ENCODE measurements at places on chromosomes 6 and 20. TPM values are rescaled to one million over a fixed set of nuclear protein-coding genes. Genes with fewer than 3 reads are reported as not detected.
A peak's percentile ranks its signal among the peaks of the same experiment; 100 is the strongest.

- DNase-seq: no peak
These were observed 14.0 kb downstream of the CALHM6 start for GRCh38 chr6:116475141-116475540.

- peak; percentile 78 for DNase-seq
These were observed 48.9 kb downstream of the NOL4L start for GRCh38 chr20:32535953-32536823.

DNA sequence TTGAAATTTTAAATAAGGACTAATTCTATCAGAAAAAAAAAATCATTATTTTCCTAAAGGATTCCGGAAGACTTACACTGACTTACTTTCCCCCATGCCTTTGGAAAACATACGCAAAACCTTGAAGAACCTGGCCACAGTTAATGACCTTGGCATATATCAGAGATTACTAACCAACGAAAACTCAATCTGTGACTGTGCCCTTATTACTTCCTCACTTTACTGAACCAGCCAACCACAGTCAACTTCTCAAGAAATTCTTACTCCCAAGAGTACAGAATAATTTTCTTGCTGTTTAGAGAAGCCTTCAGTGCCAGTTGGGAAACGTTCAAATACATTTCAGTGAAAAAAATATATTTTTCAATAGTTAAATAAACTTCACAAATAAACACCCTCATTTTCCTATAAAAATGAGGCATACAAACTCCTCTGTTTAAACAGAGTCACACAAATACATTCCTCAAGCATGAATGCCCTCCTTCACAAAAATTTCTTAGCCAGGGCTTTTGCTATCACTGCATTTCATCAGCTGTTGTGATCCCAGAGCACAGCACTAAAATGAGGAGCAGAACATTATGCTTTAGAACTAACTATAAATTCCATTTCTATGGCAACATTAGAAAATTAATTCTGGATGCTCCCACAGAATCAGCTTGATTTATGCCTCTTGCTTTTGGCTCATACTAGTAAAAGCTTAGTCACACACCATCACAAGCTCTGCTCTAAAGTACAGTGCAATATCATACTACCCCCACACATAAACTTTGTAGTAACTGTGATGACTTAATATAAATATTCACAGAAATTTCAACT lies 117.6 kb downstream of the DST start:
- no peak for DNase-seq

- DNase-seq: no peak
These were observed 420.0 kb upstream of the EYS start for GRCh38 chr6:66127061-66127460.

GRCh38 chr6:35601331-35602132 lies 87.2 kb downstream of the FKBP5 start:
- no peak for DNase-seq

DNA sequence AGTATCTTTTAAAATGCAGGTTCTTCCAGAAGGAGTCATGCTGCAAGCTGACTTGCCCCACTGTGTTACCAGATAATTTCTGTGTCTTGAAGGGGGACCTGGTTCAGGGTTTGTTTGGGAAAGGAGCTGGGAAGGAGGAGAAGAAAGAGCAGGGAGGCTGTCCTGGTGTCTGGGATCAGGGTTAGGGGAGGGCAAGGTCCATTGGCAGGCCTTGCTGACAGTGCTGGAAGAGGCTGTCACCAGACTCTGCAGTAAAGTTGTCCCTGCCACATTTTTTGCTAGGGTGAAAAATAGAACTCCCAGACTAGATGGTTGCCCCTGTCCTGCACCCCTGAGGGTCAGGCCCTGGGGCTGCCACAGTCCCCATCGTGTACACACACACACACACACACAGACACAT lies 14.9 kb downstream of the GLP1R start:
- no peak for DNase-seq

DNA sequence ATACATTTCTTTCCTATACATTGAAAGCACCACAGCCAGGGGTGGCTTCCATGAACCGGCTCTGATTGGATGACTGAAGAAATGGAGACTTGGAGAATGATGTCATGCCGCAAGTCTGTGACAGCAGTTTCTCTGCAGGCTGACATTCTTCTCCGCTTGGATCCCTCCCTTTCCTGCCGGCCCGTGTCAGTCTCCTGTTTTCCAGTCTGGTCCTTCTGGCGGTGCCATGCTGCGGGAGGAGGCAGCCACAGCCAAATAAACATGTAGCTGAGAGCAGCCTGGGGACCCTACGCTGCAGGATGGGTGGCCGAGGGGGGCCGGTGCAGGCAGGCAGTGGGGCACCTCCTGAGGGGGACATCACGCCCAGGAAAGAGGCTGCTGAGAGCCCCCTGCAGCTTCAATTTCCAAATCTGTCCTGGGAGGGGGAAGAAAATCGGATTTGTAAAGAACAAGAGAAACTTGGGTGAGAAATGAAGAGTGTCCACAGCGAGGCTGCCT lies 178.0 kb downstream of the TAF4 start:
- DNase-seq: no peak

DNA sequence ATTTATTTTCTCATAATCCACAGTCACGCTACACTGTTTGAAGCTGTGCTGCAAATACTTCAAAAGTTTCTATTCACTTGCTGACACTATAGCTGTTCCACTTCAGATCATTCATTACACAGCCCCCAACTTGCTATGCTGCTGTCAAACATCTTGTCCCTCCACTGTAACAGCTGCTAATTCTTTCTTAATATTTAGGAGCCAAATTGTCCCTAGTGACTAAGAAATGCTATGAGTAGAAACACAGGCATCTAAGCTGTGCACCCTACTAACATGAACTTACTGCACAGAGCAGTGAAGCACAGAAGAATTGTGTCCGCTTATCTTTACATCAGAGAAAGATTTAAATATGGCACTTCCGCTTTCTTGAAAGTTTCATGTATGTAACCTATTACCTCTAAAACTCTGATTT lies 91.3 kb downstream of the PDE10A start:
- no peak for DNase-seq

GRCh38 chr6:37868447-37868825 lies 48.9 kb downstream of the ZFAND3 start:
- DNase-seq: no peak

DNA sequence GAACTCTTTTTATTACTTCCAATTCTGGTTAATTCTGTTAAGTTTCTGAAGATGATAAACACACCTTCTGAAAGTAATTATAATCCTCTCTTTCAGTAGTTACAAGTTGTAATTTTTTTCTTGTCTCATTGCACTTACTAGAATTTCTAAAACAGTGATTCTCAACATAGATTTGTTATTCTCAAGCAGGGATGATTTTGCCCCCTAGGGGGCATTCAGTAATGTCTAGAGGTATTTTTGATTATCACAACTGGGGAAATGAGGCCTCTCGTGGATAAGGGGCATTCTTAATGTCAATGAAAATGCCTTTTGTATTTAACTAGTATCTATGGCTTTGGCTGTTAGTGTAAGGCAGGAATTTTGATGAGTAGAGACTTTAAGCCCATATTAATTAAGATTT lies 39.4 kb upstream of the MAFB start:
- no peak for DNase-seq

DNA sequence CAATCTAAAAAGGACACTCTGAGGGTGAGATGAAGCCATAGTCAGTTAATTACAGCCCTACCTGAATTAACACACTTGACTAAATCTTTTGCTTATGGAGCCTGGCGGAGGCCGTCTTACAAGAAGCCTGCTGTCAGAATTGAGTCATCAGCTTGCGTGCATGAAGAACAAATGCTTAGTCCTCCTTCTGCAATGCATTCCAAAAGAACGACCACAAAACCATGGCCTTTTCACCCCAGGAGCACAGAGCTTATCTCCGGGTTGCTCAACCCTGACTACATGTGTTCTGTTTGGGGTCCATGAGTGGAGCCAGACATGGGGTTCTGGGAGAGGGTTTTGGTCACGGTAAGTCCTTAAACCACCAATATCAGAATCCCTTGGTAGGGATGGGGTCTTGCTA lies 318.1 kb downstream of the CLIC5 start:
- DNase-seq: no peak

GRCh38 chr20:39048000-39048696 lies 86.0 kb downstream of the DHX35 start:
- peak; percentile 65 for DNase-seq

DNA sequence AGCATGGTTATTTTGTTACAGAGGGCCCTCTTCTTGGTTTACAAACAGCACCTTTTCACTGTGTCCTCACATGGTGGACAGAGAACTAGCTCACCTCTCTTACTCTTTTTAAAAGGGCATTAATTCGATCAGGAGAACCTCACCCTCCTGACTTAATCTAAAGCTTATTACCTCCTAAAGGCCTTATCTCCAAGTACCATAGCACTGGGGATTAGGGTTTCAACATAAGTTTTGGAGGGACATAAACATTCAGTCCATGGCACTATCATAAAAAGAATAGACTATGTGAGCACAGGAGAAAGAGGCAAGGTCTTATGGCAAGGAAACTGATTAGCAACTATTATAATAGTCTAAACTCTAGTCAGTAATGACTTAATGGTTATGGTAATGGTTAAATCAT lies 736.2 kb upstream of the ADGRB3 start:
- DNase-seq: no peak

DNA sequence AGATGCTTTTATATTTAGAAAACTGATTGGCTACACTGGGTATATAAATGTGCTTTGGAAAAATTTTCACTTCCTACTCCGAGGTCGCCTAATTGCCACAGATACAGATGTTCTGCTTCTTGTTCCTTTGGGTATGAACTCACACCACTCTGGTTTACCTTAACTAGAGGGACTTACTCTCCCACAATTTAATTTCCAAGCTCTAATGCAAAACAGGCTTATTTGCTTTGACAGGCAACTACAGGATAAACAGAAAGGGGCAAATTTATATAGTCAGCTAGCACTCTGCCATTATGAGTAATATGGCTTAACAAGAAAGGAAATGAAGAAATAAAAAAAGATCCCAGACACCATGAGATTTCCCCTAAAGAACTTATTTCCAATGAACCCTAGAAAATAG lies 156.9 kb upstream of the ZFP64 start:
- no peak for DNase-seq

DNA sequence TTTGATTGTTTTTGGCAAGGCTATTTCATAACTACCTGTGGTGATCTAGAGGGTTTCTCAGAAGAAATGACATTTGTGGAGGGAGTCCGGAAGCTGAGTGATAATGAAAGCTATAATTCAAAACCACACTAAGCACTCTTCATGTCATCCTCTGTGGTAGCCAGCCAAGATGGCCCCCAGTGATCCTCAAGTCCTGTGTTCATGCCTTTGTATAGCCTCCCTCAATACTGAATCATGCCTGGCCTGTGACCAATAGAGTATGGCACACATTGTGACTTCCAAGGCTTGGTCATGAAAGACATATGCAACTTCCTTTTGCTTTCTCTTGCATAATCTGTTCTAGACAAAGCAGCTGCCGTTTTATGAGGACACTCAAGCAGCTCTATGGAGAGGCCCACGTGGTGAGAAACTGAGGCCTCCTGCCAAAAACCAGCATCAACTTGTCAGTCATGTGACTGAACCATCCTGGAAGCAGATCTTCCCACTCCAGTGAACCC lies 12.8 kb upstream of the DNAAF9 start:
- DNase-seq: no peak

DNA sequence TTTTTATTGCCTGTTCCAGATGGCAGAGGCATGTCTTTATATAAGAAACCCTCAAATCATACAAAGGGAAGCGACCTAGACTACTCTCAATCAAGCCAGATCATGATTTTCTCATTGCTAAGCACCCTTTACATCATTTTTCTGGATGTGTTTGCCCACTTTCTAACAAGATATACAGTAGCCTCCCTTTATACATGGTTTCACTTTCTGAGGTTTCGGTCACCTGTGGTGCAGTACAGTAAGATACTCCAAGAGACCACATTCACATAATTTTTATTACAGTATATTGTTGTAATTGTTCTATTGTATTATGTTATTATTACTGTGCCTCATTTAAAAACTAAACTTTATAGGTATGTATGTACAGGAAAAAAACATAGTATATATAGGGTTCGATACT lies 23.6 kb downstream of the TOMM6 start:
- DNase-seq: no peak

DNA sequence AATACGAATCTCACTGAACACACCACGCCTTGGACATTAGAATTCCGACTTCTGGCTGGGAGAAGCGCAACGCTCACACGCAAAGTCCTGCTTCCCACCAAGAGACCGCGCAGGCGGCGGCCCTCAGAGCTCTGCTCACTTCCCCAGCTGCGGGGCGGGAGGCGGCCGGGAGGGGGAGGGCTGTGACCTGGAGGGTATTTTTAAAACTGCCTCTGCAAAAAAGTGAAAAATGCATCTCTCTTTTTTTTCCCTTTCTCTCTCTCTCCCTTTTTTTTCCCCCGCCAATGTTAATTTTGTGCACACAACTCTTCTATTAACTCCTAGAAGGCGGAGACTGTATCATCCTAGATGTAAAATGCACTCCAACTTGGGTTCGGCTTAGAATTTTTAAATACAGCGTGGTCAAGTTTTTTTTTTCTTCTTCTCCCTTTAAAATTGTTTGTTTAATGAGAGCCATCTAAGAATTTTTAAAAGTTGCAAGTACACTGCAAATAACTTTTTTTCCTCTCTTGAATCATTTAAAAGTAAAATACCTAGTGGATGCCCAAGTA lies 66.4 kb downstream of the STX11 start:
- no peak for DNase-seq

GRCh38 chr6:1789092-1789491 lies 179.4 kb downstream of the FOXC1 start:
- no peak for DNase-seq

- no peak for DNase-seq
These were observed 329.7 kb downstream of the BTBD9 start for GRCh38 chr6:38310061-38310460.

NKAIN4 gene
- 0.60 TPM for total RNA-seq

SAPCD1 gene
- 11.9 TPM for total RNA-seq

LY6G6D gene
- total RNA-seq: not detected

BMP6 gene
- total RNA-seq: 3.4 TPM

OXT gene
- not detected for total RNA-seq

TUBE1 gene
- total RNA-seq: 25.2 TPM

SYNDIG1 gene
- total RNA-seq: 0.38 TPM

ZC2HC1B gene
- total RNA-seq: not detected

CST2 gene
- total RNA-seq: not detected

CDH4 gene
- total RNA-seq: 0.43 TPM

FOXS1 gene
- not detected for total RNA-seq

DYNLT2 gene
- total RNA-seq: 1.8 TPM

Data from progenitor cell of endocrine pancreas (in vitro differentiated cells).